GM23248 (cell line): ENCODE measurements at places on chromosomes 3 and 15. TPM values are rescaled to one million over a fixed set of nuclear protein-coding genes. Genes with fewer than 3 reads are reported as not detected.

FOXL2 gene
- 3.6 and 3.7 TPM in 2 replicates for total RNA-seq

ELL3 gene
- 5.2 and 6.4 TPM in 2 replicates for total RNA-seq

UBAP1L gene
- total RNA-seq: 0.43 and 0.63 TPM in 2 replicates

ZDHHC3 gene
- total RNA-seq: 76.2 and 89.5 TPM in 2 replicates

VEPH1 gene
- total RNA-seq: 34.0 and 44.0 TPM in 2 replicates

GPR87 gene
- total RNA-seq: 0.22 TPM in 1 of 2 replicates, not detected in the other

ETV5 gene
- total RNA-seq: 35.9 and 44.0 TPM in 2 replicates

DISP2 gene
- 0.11 and 0.13 TPM in 2 replicates for total RNA-seq
